Stimulated activated CD8-positive, alpha-beta memory T cell treated with anti-CD3 and anti-CD28 coated beads, Interleukin-7, amount 100 ng/mL, for 24 hours (primary cell): ENCODE measurements at places on chromosomes 16 and 17.

DNA sequence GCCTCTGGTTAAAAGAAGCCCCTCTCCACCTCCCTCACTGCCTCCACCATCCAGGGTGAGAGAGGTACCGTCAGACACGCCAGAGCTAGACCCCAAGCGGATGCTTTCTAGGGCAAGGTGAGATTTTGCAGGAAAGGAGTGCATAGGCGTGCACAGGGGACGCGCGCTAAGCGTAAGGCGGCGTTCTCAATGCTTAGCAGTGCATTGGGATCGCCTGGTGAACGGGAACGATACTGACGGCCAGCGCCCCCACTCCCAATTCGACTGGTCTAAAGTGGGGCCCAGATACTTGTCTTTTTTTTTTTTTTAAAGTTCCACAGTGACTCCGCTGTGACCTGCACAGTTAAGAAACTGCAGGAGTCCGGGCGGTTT, 57.9 kb upstream of the CREBBP start:
- no peak for DNase-seq

DNA sequence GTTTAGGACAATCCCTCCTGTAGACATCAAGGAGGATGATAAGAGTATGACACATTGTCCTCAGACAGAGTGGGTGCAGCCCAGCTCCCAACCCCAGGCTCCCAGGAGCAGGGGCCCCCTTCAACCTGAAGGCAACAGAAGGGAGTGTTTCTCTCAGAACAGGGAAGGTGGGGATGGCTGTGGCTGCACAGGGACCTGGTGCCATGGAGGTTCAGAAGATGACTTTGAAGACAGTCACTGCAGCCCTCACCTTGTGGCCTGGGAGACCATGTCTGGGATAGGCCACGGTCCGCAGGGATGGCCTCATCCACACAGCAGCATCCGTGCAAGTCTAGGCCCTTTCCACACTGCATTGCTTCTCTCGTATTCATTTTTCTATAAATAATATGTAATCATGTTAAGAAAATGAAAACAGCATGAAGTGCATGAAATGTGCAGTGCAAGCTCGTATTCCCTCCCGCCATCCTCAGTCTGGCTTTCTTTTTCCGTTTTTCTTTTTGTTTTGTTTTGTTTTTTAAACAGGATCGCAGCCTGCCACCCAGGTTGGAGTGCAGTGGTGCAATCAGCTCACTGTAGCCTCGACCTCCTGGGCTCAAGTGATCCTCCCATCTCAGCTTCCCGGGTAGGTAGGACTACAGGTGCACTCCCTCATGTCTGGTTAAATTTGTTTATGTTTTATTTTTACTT, 71.1 kb downstream of the METRNL start:
- DNase-seq: no peak

- DNase-seq: no peak
Measured at GRCh38 chr16:47136099-47136842, 7.5 kb downstream of the NETO2 start.

- no peak for DNase-seq
Measured at GRCh38 chr17:64277831-64278562, 14.9 kb upstream of the TEX2 start.

- no peak for DNase-seq
Measured at GRCh38 chr16:65154321-65154720, 32.5 kb upstream of the CDH11 start.

- DNase-seq: no peak
Measured at GRCh38 chr17:33925649-33926048, 329.4 kb upstream of the CCL2 start.

GRCh38 chr16:51556694-51557340, 405.7 kb upstream of the SALL1 start:
- DNase-seq: no peak

DNA sequence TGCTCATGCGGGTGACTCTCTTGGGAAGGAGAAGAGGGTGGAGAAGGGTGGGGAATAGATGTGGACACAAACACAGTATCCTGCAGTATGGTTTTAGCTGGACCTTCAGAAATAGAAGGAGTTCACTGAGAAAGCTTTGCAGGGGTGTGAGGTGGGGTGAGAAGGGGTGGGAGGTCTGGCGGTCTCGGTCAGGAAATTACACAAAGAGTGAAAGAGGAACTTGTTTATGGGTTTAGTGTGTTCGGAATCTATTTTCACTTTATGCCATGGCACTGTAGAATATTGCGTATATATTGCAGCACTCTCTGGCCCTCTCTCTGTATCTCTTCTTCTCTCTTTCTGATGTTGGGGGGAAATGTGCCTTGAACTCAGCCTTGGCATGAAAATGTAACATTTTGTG, 148.2 kb upstream of the GOT2 start:
- no peak for DNase-seq
